ENCODE measurements at places on chromosomes 7 and 10.

- DNase-seq = no peak
These were observed 38.2 kb downstream of the HTR5A start for GRCh38 chr7:155108144-155108901.

DNA sequence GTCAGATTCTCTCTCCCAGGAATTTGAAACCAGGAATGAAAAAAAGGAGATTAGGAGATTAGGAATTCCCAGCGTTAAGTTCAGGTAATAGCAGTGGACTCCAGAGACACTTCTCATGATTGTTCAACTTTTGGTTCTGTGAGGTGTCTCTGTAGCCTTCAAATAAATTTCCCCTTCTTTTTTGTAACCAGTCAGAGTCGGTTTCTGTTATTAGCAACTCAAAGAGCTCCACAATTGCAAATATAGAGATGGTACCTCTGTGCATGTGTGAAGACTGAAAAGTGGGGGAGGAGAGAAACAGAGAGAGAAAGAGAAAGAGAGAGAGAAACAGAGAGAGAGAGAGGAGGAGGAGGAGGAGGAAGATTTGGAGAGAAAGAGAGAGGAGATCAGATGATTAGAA lies 112.8 kb upstream of the STEAP1B start:
- DNase-seq = no peak

DNA sequence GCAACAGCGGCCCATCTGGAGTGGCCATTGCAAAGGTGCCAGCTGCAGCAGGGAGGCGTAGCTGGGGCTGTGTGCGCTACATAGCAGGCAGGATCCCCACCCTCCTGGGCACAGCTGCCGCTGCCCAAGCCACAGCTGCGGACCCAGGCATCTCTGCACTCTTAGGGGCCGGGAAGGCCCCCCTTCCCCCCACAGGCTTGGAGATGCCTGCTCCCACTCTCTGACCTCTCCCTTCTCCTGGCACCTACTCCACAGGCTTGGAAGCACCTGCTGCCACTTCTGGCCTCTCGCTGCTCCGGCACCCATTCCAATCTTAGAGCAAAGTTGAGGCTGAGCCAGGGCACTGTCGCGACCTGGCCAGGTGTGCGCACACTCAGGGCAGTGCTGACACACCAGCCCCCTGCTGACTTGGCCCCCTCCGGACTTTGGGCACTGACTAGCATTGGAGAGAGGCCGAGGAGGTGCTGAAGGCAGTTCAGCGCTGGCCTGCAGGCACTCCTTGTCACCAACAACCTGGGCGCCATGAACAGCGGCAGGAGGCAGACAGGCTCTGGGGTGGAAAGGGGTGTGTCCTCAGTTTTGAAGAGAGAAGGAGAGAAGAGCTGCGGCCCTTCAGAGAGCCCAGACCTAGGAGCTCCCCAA lies 18.4 kb downstream of the RBM48 start:
- no peak for DNase-seq

DNA sequence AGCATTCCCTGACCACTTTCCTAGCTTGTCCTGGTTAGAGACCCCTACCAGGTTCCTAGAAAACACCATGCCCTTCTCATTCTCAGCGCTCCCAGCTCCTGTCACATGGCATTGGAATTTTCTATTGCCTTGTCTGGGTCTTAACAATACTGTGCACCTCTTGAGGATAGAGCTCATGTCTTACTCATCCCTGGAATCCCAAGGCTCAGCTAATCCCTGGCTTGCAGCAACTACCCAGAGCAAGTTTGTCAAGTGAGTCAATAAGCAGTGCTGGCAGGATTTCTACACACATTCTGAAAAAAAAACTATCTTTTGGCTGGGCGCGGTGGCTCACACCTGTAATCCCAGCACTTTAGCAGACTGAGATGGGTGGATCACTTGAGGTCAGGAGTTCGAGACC lies 11.7 kb upstream of the PRDX3 start:
- DNase-seq = no peak

DNA sequence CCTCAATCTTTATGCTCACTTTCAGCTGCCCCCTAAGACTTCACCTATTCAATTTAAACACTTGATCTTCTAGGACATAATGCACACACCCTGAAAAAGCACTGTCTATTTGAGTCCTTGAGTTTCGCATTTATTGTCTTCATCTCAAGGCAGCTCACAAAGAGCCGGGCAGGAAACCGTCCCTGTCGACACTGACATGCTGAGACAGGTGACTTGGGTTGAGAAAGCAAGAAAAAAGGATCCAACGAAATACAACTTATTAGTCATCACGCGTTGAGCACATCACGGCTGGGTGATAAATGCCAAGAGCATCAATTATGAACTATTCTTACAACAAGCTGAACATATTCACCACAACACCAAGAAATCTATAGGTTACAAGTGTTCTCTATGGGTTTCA lies 91.1 kb downstream of the CALN1 start:
- DNase-seq = no peak

GRCh38 chr7:133797818-133798520 lies 329.2 kb upstream of the LRGUK start:
- DNase-seq = no peak

- no peak for DNase-seq
These were observed 88.7 kb downstream of the CPED1 start for GRCh38 chr7:121077165-121077630.

- no peak for DNase-seq
These were observed 3.4 kb downstream of the TMEM209 start for GRCh38 chr7:130201796-130202195.

DNA sequence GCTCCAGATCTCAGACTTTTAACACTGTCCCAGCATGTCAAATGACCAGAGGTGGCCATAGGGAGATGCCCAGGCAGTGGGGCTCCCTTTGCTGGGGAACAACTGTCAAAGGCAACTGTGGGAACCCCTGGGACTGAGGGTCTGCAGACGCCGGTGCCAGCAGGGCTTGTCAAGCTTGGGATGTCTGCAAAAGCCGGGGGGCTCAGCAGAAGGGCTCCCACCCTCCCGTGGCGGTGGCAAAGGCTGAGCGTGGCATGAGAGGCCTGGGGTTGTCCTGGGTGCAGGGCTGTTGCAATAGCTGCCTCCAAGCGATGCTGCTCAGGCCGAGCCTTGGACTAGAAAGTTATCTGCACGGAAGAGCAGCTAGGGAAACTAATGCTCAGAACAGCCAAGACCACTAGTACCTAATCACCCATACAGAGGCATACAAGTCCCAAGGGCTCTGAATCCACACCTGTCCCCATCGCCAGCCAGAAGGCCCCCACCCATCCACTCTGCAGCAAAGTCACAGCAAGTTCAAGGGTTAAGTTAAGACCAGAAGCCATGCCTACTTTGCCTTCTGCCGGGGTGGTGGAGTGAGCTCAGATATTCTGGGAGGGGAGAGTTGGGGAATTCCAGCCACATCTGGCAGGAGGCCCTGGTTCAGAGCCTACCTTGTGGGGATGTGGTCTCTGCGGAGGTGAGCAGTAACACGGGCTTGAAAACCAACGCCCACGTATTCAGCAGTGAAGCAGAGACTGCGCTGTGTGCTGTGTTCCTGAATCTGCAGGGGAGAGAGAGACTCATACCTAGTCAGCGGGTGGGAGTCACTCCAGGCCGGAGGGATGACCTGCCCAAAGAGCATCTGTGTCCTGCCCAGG lies 4.6 kb downstream of the SH2B2 start:
- DNase-seq = no peak

- no peak for DNase-seq
These were observed 174.8 kb upstream of the AGR3 start for GRCh38 chr7:17056491-17057142.

GRCh38 chr7:117230276-117231046 lies 92.4 kb downstream of the WNT2 start:
- DNase-seq = no peak

DNA sequence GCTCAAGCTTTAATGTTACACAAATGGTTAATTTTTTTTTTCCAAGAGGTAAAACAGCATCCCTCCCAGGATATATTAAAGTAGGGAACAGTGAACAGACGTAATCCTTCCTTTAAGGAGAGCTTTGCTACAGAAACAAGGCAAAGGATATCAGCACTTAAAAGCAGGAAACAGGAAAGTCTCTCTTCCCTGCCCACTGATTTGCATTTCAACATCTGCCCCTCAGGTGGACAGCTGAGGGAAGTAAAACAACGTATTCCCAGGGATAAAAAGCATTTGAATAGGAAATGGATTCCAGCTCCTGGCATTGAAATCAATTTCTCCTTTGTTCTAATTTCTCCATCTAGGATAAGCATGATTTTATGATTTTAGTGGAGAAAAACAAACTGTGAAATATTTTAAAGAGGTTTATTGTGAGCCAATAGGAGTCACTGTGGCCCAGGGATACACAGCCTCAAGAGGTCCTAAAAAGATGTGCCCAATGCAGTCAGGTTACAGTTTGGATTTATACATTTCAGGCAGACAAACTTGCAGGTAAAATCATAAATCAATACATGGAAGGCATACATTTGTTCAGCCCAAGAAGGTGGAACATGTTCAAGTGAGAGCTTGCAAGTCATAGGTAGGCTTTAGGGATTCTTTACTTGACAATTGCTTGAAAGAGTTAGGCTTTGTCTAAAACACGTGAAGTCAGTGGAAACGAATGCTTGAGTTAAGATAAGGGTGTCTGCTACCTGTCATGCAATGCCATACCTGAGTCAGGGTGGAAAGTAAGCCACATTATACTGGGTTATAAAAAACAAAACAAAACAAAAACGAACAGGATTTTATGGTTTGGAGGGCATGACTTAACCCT lies 286.2 kb upstream of the VWC2 start:
- no peak for DNase-seq

- DNase-seq = no peak
These were observed 177.6 kb upstream of the LRRTM3 start for GRCh38 chr10:66748217-66748616.

GRCh38 chr7:10888861-10889260 lies 84.8 kb upstream of the PHF14 start:
- DNase-seq = no peak

DNA sequence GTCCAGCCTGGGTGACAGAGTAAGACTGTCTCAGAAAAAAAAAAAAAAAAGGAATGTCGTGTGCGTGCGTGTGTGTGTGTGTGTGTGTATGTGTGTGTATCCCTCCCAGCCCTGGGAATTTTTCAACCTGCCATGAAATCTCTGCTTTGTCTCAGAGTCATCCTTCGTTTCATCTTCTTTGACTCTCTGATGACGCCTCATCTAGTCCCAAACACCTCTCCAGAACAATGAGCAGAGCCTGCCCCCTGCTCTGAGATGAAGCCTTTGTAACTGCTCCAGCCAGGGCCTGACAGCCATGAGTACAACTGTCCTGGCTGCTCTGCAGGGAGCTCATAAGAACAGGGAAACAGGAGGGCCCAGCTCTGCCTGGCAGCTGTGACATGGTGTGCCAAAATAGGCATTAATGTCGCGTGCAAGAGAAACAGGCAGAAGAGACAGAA lies 149.5 kb downstream of the FAM107B start:
- DNase-seq = no peak

DNA sequence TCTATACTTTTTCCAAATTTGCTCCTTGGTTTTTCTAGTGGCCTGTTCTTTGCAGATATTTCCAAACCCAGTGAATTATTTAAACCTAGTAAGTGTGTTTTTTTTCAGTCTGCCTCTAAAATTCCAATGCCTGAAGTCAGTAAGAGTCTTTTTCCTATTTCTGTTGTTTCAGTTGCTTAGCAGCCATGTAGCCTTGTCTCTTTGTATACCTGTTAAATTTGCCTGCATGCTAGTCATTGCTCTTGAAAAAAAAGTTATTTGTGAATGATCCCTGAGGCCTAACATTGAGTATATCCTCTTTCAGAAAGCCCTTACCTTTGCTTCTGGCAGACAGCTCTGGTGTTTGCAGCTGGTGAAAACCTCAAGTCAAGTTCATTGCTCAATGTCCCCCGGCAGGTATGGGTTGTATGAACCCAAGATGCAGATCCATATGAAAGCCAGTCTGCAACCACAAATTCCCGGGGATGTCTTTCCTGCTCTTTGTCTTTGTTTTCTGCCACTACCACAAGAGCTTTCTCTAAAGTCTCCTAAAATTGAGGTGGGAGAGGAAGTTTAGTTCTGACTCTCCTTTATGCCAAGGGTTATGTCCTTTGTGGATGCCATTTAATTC lies 35.7 kb downstream of the CH25H start:
- no peak for DNase-seq

- DNase-seq = no peak
These were observed 28.3 kb downstream of the NRP1 start for GRCh38 chr10:33306126-33306525.

GRCh38 chr7:17103170-17103569 lies 195.3 kb upstream of the AHR start:
- no peak for DNase-seq

Measured in activated effector memory CD4-positive, alpha-beta T cell treated with Interleukin-2 at 50 U/mL for 16 hours (primary cell).